ENCODE measurements at places on chromosomes 7 and 10. TPM values are rescaled to one million over a fixed set of nuclear protein-coding genes. Genes with fewer than 3 reads are reported as not detected.

SERPINE1 gene
- total RNA-seq, result 7.2 TPM

- no peak overlapping the region for H3K4me3 ChIP-seq
- no peak overlapping the region for H3K27ac ChIP-seq
- H3K27me3 ChIP-seq, result no peaks in the 10 kb centered on the region
- no peak for DNase-seq
- H3K36me3 ChIP-seq, result no peaks in the 10 kb centered on the region
Measured at GRCh38 chr10:81309041-81309552, 565.9 kb upstream of the NRG3 start.

GRCh38 chr10:65550761-65551160, 1375.1 kb upstream of the LRRTM3 start:
- H3K4me3 ChIP-seq, result no peak overlapping the region
- no peak for DNase-seq
- H3K36me3 ChIP-seq, result no peaks in the 10 kb centered on the region

GRCh38 chr10:52673468-52673867, 99.1 kb downstream of the MBL2 start:
- H3K4me1 ChIP-seq, result no peaks in the 10 kb centered on the region
- no peak overlapping the region for H3K4me3 ChIP-seq
- no peak for DNase-seq
- H3K36me3 ChIP-seq, result no peaks in the 10 kb centered on the region
- peaks cover 3% of the 10 kb centered on the region for H3K27me3 ChIP-seq

DNA sequence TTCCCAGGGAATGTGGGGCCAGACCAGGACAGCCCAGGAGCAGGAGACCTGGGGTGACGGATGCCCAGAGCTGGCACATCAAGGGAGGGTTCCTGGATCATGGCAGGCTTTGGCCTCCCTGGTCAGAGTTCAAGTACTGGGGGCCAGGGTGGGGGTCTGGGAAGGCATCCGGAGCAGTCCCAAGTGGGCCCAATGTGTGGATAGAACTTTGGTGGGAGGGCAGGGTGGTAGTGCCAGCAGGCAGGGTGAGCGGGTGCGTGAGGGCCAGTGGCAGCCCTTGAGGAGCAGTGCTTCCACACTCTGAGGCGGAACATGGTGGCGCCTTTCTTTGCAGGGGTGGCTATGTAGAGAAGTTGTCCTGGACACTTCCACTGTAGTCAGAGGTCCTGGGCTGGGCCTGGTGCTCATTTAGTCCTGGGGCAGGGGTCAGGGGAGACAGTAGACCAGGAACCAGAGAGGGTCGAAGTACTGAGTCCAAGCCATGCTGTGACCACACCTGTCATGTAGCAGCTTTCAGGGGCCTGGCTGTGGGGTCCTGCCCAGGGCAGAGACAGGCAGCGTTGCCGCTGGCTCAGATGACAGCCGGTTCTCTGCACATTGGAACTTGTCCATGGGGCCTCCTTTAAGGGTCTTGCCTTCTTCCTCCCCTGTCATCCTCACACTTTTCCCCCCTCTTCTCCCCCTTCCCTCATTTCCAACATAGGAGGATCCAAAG, 22.2 kb upstream of the CSGALNACT2 start:
- H3K36me3 ChIP-seq, result no peaks in the 10 kb centered on the region
- H3K27ac ChIP-seq, result no peak overlapping the region
- DNase-seq, result no peak
- no peaks in the 10 kb centered on the region for H3K27me3 ChIP-seq
- no peaks in the 10 kb centered on the region for H3K4me1 ChIP-seq
- H3K4me3 ChIP-seq, result no peak overlapping the region

DNA sequence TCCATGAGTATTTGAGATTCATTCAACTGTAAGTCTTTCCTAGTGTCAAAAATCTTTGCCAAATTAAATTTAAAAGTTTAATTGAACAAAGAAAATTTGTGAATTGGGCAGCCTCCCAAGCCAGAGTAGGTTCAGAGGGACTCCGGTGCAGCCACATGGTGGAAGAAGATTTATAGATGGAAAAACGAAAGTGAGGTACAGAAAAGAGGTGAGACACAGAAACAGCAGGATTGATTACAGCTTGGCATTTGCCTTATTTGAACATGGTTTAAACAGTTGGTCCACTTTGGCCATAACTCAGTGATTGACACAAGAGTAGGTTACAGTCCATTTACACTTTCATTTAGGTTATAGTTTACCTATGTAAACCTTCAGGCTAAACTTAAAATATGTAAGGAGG, 465.8 kb downstream of the ARL4A start:
- no peaks in the 10 kb centered on the region for H3K36me3 ChIP-seq
- no peak for DNase-seq
- no peak overlapping the region for H3K27ac ChIP-seq
- H3K4me3 ChIP-seq, result no peak overlapping the region

DNA sequence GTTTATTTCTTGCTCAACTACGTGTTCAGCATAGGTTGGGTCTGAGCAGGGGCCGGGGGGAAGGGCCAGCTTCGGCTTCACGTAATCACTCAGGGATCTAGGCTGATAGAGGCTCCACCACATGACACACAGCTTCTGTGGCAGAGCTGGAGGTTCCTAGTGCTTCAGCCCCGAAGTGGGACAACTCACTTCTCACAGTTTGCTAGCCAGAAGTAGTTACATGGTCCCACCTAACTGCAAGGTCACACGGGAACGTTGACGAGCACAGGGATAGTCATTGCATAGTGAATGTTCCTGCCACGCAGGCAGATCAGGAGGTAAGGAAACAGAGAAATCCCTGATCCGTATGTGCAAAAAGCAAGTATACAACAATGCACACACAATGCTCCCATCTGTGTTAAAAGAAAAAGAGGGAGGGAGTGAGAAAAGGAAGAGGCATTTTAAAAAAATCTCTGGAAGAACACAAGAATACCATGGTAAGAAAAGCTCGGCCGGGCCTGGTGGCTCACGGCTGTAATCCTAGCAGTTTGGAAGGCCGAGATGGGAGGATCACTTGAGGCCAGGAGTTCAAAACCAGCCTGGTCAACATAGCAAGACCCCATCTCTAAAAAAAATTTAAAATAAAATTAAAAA, 16.9 kb downstream of the SMURF1 start:
- peaks cover 43% of the 10 kb centered on the region for H3K4me1 ChIP-seq
- no peak for DNase-seq
- H3K4me3 ChIP-seq, result no peak overlapping the region
- H3K36me3 ChIP-seq, result no peaks in the 10 kb centered on the region
- no peak overlapping the region for H3K27ac ChIP-seq

- no peaks in the 10 kb centered on the region for H3K27me3 ChIP-seq
- H3K4me3 ChIP-seq, result no peak overlapping the region
- no peaks in the 10 kb centered on the region for H3K36me3 ChIP-seq
- H3K4me1 ChIP-seq, result no peaks in the 10 kb centered on the region
Measured at GRCh38 chr7:49926720-49927119, 153.3 kb downstream of the VWC2 start.

H2BK1 gene
- total RNA-seq, result 0.83 TPM

GLI3 gene
- 3.2 TPM for total RNA-seq

- H3K36me3 ChIP-seq, result no peaks in the 10 kb centered on the region
- H3K4me1 ChIP-seq, result no peaks in the 10 kb centered on the region
- no peak overlapping the region for H3K27ac ChIP-seq
- H3K27me3 ChIP-seq, result peaks cover 9% of the 10 kb centered on the region
Measured at GRCh38 chr7:132560825-132561529, 15.3 kb downstream of the PLXNA4 start.

GRCh38 chr10:128286762-128287500, 160.7 kb upstream of the MKI67 start:
- H3K36me3 ChIP-seq, result no peaks in the 10 kb centered on the region
- H3K27ac ChIP-seq, result no peak overlapping the region
- no peaks in the 10 kb centered on the region for H3K4me1 ChIP-seq
- DNase-seq, result no peak
- H3K27me3 ChIP-seq, result peaks cover 8% of the 10 kb centered on the region

GRCh38 chr7:141715018-141715417, 6.9 kb downstream of the WEE2 start:
- no peaks in the 10 kb centered on the region for H3K4me1 ChIP-seq
- no peak overlapping the region for H3K27ac ChIP-seq
- no peaks in the 10 kb centered on the region for H3K36me3 ChIP-seq
- H3K27me3 ChIP-seq, result no peaks in the 10 kb centered on the region

- no peaks in the 10 kb centered on the region for H3K36me3 ChIP-seq
- H3K4me1 ChIP-seq, result peaks cover 3% of the 10 kb centered on the region
- H3K27ac ChIP-seq, result no peak overlapping the region
- no peaks in the 10 kb centered on the region for H3K27me3 ChIP-seq
Measured at GRCh38 chr7:70210936-70211310, 612.6 kb downstream of the AUTS2 start.

DNA sequence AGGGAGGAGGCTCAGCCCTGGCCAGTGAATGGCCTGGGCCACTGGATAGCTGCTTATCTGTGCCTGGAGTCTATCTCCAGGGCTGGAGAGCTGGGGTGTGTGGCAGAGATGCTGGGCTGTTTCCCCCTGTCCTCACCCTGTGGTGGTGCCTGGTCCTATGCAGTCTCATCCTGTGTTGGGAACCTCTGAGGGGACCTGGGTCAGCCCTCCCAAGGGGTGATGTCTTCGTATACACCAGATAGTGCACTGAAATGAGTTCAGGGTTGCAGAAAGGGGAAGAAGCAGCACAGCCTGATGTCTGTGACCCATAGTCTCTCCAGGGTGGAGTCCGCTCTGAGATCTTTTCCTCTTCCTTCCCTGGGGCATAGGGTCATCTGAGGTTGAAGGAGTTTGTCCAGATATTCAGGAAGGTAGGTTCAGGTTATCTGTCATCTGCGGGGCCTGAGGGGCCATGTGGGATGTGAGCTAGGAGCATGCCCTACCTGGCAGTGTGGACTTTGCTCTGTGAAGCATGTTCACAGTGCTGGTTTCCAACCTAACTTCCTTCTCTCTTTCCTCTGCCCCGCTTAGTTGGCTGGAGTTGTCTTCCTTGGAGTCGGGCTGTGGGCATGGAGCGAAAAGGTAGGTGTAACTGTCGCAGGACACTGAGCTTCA, 33.4 kb upstream of the SH2D4B start:
- H3K4me3 ChIP-seq, result no peak overlapping the region
- H3K27ac ChIP-seq, result peak overlapping the region; percentile 31
- H3K4me1 ChIP-seq, result peaks cover 48% of the 10 kb centered on the region
- H3K27me3 ChIP-seq, result no peaks in the 10 kb centered on the region
- H3K36me3 ChIP-seq, result peaks cover 17% of the 10 kb centered on the region

OPALIN gene
- not detected for total RNA-seq

DNA sequence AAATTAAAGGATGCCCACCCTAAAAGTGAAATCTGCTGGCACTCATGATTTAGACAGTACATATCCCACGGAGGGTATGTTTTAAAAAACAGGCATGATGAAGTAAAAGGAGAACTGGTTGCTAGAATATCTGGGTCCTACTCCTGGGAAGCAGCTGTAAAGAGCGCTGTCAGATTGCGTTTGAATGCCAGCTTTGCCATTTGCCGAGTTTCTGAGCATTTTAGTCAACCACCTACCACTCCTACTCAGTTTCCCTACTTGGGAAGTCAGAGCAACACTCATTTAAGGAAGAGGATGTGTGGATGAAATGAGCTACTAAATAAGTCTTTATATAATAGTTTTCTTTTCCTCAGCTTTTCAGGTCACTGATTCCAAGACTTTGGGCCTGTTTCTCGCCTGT, 1.1 kb upstream of the UMAD1 start:
- no peak for DNase-seq
- H3K4me1 ChIP-seq, result peaks cover 16% of the 10 kb centered on the region
- H3K4me3 ChIP-seq, result peak overlapping the region; percentile 89
- peaks cover 29% of the 10 kb centered on the region for H3K36me3 ChIP-seq

DNA sequence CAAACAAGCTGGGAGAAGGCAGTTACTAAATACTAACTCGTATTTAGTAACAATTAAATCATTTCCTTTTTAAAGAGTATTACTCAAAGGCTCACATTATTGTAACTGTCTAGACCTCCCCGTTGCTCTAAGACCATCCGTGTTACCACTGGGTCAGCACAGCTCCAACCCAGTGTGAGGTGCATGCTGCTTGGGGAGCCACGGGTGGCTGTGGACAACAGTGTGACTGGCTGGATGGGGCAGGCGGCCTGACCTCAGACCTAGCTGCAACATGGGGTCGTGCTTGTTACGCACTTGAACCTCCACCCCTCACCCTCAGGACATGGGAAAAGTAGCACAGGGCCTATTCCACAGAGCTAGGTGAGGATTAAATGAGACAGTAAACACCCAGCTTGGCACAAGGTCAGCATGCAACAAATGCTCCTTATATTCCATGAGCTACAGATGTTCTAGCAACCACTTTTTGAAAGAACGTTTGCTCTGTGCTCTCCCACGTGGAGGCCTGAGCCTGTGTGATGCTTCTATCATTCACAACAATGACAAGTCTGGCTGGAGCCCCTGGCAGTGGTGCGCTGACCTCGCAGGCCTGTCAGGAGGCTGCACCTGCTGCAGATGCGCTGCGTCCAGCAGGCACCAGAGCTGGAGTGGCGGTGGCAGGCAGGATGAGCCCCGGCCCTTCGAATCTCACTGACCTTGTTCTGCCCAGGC, 135.7 kb downstream of the PKD1L1 start:
- no peaks in the 10 kb centered on the region for H3K4me1 ChIP-seq
- no peak for DNase-seq
- no peak overlapping the region for H3K4me3 ChIP-seq
- no peaks in the 10 kb centered on the region for H3K36me3 ChIP-seq
- no peaks in the 10 kb centered on the region for H3K27me3 ChIP-seq

- DNase-seq, result peak; percentile 62
- peak overlapping the region; percentile 14 for H3K27ac ChIP-seq
- no peaks in the 10 kb centered on the region for H3K36me3 ChIP-seq
- peak overlapping the region; percentile 77 for H3K4me3 ChIP-seq
Measured at GRCh38 chr10:7412237-7412927, 1.5 kb upstream of the SFMBT2 start.

DNA sequence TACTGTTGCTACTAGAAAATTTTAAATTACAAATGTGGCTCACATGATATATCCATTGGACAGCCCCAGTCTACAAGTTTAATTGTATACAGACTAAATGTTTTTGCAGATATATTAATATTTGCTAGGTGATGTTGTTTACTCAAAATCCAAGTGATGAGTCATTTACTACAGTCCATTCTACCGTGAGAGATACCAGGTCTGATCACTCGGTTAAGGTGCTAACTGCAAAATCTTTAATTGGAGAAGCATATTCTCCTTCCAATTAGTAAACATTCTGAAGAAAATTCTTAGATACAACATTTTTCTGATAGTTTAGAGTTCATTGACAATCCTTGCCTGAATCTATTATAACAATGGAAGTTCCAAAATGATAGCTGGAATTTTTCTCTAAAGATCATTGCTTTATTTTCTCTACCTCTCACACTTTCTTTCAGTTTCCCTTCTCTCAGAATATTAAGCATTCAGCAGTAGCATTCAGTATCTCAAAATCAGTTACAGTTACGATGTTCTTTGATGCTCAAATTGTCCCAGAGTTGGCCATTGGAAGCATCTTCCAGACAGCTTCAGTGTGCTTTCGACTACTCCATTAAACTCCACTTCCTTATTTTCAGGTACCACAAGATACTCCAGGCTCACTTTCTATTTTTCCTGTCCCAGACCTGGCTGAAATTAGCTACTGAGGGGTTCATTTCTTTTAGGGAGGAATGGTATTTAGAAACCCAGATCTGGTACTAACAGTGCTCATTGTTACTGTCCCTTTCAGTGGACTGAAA, 2.3 kb downstream of the ABCB1 start:
- H3K27me3 ChIP-seq, result no peaks in the 10 kb centered on the region
- H3K27ac ChIP-seq, result no peak overlapping the region
- H3K36me3 ChIP-seq, result no peaks in the 10 kb centered on the region
- no peak overlapping the region for H3K4me3 ChIP-seq
- H3K4me1 ChIP-seq, result no peaks in the 10 kb centered on the region

- no peak overlapping the region for H3K27ac ChIP-seq
- no peaks in the 10 kb centered on the region for H3K36me3 ChIP-seq
Measured at GRCh38 chr10:29011516-29011915, 277.4 kb upstream of the LYZL1 start.

ATOH7 gene
- total RNA-seq, result not detected

Measured in psoas muscle (tissue), 8 donors.